GM04503 (cell line): ENCODE measurements at places on chromosomes 1 and 21.

DNA sequence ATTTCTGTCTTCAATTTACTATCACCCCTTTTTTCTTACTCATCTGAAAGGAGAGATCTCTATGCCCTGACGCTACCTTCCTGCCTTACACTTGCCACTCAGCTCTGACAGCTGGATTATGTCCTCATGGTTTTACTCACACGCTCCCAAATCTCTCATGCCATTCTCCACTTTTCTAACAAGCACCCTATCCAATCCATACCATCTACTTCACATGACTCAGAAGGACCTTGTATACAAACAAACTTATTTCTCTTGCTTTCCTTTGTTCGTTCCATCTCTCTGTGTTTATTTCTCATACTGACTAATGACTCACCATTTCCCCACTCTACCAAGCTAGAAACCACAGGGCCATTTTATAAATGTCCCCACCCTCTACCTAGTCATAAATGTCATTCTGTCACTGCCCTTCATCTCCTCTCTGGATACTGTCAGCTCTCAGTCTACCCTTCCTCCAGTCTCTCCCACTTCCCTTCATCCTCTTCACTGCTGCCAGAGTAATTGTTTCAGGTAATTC, 87.3 kb downstream of the USP24 start:
- no peak for DNase-seq

- DNase-seq, result no peak
These were observed 247.1 kb downstream of the NPHP4 start for GRCh38 chr1:5744911-5745799.

- DNase-seq, result no peak
These were observed 58.9 kb upstream of the NEK2 start for GRCh38 chr1:211734359-211734758.

GRCh38 chr21:40990366-40990765, 143.4 kb upstream of the DSCAM start:
- no peak for DNase-seq

GRCh38 chr1:164785841-164786534, 227.0 kb downstream of the PBX1 start:
- no peak for DNase-seq
